ENCODE measurements at places on chromosomes 5 and 9.
A peak's percentile ranks its signal among the peaks of the same experiment; 100 is the strongest.

GRCh38 chr5:31757806-31758205, 118.9 kb downstream of the PDZD2 start:
- no peak for DNase-seq

- DNase-seq = no peak
These were observed 502.8 kb downstream of the NTRK2 start for GRCh38 chr9:85172001-85172978.

- DNase-seq = no peak
These were observed 17.9 kb downstream of the TMEM245 start for GRCh38 chr9:109101810-109102209.

DNA sequence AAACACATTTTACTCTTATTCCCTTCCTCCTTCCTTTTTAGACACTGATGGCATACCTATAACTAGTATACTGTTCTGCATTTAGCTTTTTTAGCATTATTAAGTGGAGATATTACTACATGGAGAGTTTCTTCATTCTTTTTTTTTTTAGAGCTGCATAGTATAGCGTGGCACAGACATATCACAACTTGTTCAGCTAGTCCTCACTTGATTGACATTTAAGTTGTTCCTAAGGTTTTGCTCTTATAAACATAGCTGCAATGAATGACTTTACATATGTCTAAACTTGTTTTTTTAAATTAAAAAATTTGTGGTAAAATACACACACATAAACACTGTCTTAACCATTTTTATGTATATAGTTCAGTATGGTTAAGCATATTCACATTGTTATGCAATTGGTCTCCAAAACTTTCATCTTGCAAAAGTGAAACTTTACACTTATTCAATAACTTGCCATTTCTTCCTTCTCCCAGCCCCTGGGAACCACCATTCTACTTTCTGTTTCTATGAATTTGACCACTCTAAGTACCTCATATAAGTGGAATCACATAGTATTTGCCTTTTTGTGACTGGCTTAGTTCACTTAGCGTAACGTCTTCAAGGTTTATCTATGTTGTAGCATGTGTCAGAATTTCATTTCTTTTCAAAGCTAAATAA, 48.7 kb downstream of the ANKDD1B start:
- DNase-seq = no peak

- DNase-seq = no peak
These were observed 345.6 kb downstream of the PLK2 start for GRCh38 chr5:58114324-58114723.

DNA sequence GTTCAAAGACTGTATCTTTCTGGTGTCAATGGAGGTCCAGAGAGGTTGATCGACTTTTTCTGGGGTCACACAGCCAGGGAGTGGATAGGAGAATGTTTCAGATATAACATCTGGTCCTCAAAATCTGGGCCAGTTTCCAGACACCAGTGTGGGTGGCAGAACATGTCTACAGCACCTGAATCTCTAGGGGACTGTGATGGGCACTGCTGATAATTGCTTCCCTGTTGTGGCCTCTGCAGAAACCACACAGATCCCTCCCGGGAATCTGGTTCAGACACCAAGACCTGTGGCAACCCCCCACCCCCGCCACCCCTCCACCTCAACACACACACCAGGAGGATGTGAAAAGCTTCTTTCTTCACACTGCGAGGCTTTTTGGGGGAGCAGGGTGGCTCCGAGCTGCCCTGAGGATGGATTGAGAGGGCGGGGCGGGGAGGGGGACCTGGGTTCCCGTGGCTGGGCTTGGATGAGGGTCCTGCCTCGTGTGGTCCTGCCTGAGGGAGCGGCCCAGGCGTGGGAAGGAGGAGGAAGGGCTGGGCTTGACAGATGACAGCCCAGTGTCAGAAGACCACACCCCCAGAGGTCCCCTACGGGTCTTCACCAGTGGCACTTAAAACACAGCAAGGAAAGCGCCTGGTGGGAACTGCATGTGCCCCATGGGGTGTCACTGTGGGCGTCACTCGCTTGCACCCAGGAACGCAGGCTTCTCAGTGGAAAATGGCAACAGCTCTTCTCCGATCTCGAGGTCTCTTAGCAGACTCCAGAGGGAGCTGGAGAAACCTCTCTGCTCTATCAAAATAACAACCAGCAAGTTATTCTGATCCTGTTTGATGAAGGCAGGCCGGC, 55.2 kb downstream of the TRIP13 start:
- no peak for DNase-seq

- DNase-seq = no peak
These were observed 27.6 kb upstream of the NREP start for GRCh38 chr5:111784491-111785181.

DNA sequence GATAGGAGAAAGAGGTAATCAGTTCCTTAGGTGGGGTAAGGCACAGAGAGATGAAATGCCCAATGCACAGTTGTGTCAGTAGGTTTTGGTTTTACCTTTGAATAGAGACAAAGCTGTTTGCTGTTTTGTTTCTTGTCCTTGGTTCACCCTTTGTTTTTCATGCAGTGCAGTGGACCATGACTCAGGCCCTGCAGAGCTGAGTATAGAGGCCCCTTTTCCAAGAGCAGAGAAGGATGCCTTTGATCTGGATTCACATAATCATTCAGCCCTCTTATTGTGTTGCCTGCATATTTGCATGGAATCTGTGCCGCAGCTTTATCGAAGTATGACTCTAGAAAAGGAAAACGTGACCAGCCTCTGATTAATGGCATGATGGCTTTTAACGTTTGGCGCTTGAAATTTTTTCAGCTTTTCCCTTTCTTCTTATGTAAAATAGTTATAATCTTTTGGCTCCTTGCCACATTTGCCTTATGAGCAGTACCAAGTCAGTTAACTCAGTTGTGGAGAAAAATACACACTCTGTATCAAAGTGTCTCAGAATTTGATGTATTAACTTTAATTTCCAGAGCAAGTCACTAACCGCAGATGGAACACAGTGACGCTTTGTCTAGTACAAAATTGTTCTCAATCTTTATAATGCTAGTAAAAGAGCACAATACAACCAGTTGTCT, 197.6 kb downstream of the KDM4C start:
- DNase-seq = no peak

- no peak for DNase-seq
These were observed 145.0 kb downstream of the ADCY2 start for GRCh38 chr5:7540736-7541485.

DNA sequence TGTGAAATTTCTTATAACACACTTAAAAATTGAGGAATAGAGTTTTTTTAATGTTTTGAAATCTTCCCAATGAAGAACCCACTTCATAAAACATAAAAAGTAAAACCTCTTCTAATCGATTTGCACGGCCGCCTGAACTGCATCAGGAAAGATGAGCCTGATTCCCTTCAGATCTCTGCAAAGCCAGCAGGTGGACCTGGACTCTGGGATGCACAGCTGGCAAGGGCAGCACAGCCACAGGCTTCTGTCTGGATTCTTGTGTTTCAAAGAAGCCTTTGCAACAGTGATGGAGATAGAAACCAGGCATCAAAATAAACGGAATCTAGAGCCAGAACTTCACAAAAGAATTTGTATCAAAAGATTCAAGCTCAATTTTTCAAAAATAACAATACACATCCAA, 36.0 kb upstream of the SPATA31C2 start:
- no peak for DNase-seq

DNA sequence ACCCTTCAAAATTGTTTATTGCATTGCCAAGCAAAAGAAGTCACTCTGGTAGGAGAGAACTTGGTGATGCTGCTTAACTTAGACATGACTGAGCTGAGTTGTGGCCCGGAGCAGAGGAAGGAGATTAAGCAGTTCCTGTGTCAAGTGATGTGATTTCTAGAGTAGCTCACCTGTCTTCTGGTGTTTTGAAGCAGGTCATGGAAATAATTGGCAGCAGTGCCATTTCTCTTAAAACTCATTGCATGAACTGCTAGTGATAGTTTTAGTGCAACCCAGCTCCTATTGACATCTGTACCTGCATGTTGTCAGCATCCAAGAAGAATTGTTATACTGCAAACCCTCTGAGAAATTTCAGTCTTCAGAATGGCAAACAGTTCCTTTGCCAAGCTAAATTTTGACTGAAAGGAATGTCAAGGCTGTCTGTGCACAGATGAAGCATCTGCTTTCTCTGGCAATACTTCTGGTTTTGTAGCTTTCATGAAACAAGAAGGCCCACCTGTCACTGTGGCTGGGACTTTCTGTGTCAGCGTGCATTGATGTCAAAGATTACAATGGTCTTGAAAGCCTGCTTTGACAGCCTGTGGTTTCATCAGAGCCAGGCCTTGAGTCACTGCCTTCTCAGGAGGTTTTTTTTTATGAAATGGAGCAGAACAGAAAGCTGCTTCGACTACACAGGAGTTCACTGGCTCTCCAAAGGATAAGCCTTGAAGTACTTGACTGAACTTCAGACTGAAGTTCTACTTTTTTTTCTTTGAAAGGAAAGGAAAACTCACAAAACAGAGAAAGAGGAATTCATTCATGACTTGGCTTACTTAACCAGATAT, 90.6 kb downstream of the RALGPS1 start:
- DNase-seq = peak; percentile 38

- DNase-seq = no peak
These were observed 1548.6 kb downstream of the EFNA5 start for GRCh38 chr5:106121972-106122605.

DNA sequence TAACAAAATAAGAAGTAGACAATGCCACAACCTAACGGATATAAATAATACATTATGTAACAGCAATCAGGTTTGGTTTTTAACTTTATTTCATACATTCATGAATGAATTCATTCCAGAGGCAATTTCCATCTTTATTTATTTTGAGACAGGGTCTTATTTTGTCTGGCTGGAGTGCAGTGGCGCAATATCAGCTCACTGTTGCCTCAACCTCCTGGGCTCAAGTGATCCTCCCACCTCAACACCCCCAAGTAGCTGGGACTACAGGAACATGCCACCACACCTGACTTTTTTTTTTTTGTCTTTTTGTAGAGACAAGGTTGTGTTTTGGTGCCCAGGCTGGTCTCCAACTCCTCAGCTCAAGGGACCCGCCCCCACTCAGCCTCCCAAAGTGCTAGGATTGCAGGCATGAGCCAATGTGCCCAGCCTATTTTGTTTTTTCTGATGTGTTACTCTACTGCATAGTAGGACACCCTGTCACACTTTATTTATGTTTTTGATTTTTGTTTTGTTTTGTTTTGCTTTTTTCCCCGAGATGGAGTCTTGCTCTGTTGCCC, 26.3 kb upstream of the C5orf24 start:
- no peak for DNase-seq

GRCh38 chr5:141672841-141673813, 8.9 kb downstream of the ARAP3 start:
- DNase-seq = no peak

- no peak for DNase-seq
These were observed 29.4 kb downstream of the ARHGEF37 start for GRCh38 chr5:149610589-149611255.

GRCh38 chr5:58358501-58359178, 101.2 kb downstream of the PLK2 start:
- no peak for DNase-seq

DNA sequence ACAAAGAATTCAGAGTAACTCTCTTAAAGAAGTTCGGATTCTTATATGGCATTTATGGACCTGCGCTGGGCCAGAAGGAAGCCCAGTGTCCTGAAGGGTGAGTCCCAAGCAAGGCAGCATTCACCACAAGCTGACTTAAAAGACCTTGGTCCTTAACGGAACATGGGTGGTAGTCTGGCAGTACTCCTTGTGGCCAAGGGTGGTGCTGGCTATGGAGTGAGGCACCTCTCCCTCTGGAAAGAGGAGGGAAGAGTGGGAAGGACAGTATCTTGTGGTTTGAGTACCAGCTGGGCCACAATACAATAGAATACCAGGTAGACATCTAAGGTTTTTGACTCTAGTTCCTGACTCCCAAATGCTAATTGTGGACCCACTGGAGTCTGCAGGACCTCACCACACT, 425.7 kb upstream of the CYLC2 start:
- no peak for DNase-seq

DNA sequence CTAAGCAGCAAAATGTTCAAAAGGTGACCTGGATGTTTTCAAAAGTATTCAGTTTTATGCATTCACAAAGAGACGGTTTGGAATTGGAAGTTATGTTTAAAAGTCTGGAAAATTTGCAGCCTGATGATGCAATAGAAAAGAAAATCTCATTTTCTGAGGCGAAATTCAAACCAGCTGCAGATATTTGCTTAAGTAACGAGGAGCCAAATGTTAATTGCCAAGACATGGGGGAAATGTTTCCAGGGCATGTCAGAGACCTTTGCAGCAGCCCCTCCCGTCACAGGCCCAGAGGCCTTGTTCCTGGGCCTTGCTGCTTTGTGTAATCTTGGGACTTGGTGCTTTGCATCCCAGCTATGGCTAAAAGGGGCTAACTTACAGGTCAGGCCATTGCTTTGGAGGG, 228.2 kb downstream of the MAN2A1 start:
- no peak for DNase-seq

GRCh38 chr5:58273711-58274110, 186.2 kb downstream of the PLK2 start:
- DNase-seq = no peak

DNA sequence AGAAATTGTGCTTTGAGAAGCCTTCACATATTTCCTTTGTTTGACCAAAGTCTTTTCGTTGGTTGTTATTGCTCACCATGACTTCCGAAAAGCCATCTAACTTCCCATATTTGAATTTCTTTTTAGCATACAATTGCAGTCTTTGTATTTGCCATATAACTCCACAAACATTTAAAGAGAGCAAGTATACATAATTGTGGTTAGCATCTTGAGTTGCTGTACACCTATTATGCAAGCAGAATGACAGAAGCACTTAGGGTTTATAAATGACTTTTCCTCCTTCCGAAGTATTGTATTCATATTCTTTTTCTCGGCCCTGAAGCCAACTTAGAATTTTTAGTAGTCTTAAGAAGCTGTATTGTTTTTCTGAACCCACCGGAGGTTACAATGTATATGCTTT, 250.4 kb downstream of the RFK start:
- no peak for DNase-seq

GRCh38 chr5:78974011-78974410, 11.1 kb downstream of the ARSB start:
- no peak for DNase-seq

DNA sequence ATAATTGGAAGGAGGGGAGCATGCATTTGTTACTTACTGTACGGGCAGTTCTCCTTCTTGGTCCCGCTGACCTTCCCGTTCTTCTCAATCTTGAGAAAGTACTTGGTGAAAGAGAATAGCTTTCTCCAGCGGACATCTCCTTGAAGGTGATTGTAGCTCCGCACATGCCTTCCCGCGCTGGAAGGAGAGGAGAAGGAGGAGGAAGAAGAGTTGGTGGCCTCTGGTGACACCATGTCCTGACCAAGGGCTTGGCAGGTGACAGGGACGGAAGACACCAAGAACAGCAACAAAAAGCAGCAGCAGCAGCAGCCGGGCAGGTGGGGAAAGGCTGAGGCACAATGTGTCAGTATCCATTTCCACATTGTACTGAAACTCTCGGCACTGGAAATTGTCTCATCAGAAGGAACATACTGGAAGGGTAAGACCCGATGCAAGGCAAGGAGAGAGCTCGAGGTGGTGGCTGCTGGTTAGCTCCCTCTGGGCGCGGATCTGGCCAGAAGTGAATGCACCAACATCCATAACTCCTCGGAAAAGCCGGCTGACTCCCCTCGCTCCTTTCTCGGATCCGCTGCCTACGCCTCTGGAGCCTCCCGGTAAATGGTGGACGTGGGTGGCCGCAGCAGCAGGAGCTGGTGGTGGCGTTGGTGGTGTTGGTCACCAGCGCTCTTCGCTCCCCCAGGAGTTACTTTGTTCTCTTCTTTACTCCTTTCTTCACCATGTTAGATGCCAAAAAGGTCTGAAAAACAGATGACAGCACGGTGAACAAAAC, 715 bp downstream of the FGF10 start:
- DNase-seq = no peak

Measured in activated CD8-positive, alpha-beta memory T cell treated with anti-CD3 and anti-CD28 coated beads for 1 hour (primary cell).